ENCODE measurements at places on chromosomes 6 and 20. TPM values are rescaled to one million over a fixed set of nuclear protein-coding genes. Genes with fewer than 3 reads are reported as not detected.

SAMD10 gene
- total RNA-seq: 3.1 TPM

REM1 gene
- total RNA-seq: 5.8 TPM

CFAP206 gene
- not detected for total RNA-seq

WFDC5 gene
- total RNA-seq: not detected

MUC22 gene
- total RNA-seq: not detected

HLA-DRB5 gene
- 0.83 TPM for total RNA-seq

HLA-DQB2 gene
- 1.7 TPM for total RNA-seq

LGSN gene
- not detected for total RNA-seq

KCNQ5 gene
- total RNA-seq: 1.6 TPM

IYD gene
- not detected for total RNA-seq

SCRT2 gene
- not detected for total RNA-seq

CGAS gene
- total RNA-seq: 3.3 TPM

SYNE1 gene
- 196 TPM for total RNA-seq

CLPSL1 gene
- not detected for total RNA-seq

KCNK5 gene
- 9.2 TPM for total RNA-seq

- no peaks in the 10 kb centered on the region for H3K36me3 ChIP-seq
- H3K27ac ChIP-seq: no peak overlapping the region
- H3K4me3 ChIP-seq: no peak overlapping the region
- no peaks in the 10 kb centered on the region for H3K27me3 ChIP-seq
Observed at GRCh38 chr20:9736373-9736772, 102.5 kb downstream of the PAK5 start.

DNA sequence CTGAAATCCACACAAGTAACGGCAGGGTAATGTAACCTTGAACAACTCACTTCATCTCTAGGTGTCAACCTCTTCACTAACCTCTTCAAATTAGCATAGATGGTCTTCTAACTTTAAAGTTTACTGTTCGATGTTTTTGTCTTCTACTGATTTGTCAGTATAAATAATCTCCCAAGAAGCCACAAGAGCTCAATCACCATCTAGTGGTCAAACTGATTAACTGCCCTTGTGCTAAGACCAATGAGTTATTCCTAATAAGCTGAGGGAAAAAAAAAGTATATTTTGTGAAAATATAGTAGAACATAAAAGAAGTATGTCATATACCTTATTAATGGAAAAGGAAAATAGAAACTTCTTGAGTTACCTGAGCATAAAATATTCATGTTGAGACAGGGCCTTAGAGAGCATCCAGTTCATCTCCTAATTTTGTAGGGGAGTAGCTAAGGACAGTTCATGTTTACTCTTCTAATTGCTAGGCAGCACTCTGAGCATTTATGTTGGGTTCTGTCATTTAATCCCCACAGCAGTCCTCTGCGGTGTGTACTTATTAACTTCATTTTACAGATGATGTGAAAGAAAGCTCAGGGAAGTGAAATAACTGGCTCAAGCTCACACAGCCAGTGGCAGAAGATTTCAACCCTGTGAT is 317.1 kb downstream of the ESR1 start:
- no peak for DNase-seq
- H3K27me3 ChIP-seq: no peaks in the 10 kb centered on the region
- H3K36me3 ChIP-seq: peaks cover 69% of the 10 kb centered on the region
- H3K4me3 ChIP-seq: no peak overlapping the region

DNA sequence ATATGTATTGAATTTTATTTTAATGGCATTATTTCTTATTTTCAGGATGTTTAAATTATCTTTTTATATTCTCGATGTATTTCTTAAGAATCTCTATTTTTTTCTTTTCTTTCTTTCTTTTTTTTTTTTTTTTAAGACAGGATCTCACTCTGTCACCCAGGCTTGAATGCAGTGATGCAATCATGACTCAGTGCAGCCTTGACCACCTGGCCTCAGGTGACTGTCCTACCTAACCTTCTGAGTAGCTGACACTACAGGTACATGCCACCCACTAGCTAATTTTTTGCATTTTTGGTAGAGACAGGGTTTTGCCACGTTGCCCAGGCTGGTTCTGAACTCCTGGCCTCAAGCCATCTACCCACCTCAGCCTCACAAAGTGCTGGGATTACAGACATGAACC is 143.8 kb upstream of the LAMA2 start:
- H3K27me3 ChIP-seq: no peaks in the 10 kb centered on the region
- no peaks in the 10 kb centered on the region for H3K36me3 ChIP-seq
- no peaks in the 10 kb centered on the region for H3K4me1 ChIP-seq

DNA sequence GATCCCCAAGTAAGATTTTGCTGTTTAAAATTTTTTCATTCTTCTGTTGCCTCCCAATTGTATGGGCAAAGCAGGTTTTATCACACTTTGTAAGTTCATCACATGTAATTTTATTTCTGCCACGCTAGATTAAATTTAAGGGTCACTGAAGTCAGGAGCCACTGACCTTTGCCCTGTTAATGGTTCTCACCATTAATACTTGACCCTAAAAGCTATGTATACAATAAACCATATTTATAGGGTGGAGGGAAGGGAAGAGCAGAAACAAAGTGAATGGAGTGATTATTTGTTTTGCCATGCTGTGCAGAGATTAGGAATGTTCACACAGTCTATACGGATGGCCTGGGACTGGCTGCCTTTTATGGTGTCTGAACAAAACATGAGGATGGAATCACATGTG is 186.7 kb downstream of the BMP2 start:
- H3K4me3 ChIP-seq: no peak overlapping the region
- no peaks in the 10 kb centered on the region for H3K4me1 ChIP-seq
- H3K27ac ChIP-seq: no peak overlapping the region
- DNase-seq: no peak

DNA sequence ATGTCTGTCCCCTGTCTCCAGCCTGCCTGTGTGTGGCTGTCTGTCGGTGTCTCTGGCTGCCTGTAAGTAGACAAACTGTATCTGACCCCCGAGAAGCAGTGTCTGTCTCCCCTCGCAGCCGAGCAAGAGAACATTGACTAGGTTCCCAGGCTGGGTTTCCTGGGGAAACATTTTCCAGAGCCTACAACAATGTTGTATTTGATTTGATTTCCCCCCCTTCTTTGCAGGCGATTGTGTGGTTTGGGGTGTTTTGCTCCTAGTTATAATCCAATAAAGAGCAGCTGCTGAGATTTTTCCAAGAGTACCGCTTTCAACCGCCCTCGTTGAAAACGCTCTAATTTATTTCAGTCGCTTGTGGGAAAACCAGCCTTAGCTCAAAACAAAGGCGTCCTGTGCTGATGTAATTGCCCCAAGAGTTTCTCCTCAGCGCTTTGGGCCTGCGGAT is 92.6 kb downstream of the CDC5L start:
- H3K4me1 ChIP-seq: peaks cover 8% of the 10 kb centered on the region
- H3K4me3 ChIP-seq: no peak overlapping the region
- H3K27me3 ChIP-seq: no peaks in the 10 kb centered on the region
- no peak overlapping the region for H3K27ac ChIP-seq

GRCh38 chr20:38066969-38067716 is 33.6 kb downstream of the RPRD1B start:
- H3K36me3 ChIP-seq: peaks cover 85% of the 10 kb centered on the region

DNA sequence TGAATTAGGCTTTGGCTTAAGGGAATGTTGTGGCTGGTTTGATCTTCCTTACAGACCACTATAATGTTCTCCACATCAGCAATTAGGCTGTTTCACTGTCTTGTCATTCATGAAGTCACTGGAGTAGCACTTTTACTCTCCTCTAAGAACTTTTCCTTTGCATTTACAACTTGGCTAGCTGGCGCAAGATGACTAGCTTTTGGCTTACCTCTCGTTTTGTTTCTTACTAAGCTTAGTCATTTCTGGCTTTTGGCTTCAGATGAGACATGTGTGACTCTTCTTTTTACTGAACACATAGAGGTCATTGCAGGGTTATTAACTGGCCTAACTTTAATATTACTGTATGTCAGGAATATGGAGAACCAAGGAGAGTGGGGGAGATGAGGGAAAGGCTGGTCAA is 143.2 kb downstream of the PTCHD4 start:
- no peak for DNase-seq
- no peak overlapping the region for H3K4me3 ChIP-seq
- no peaks in the 10 kb centered on the region for H3K36me3 ChIP-seq
- H3K4me1 ChIP-seq: no peaks in the 10 kb centered on the region

- no peak overlapping the region for H3K4me3 ChIP-seq
- H3K27ac ChIP-seq: no peak overlapping the region
- no peaks in the 10 kb centered on the region for H3K36me3 ChIP-seq
- no peak for DNase-seq
- H3K27me3 ChIP-seq: no peaks in the 10 kb centered on the region
Observed at GRCh38 chr20:39861381-39861780, 827.7 kb downstream of the MAFB start.

GRCh38 chr6:158219228-158219627 is 51.1 kb downstream of the GTF2H5 start:
- no peaks in the 10 kb centered on the region for H3K27me3 ChIP-seq

- H3K36me3 ChIP-seq: peaks cover 6% of the 10 kb centered on the region
- H3K27ac ChIP-seq: no peak overlapping the region
- no peak overlapping the region for H3K4me3 ChIP-seq
- no peak for DNase-seq
- H3K4me1 ChIP-seq: no peaks in the 10 kb centered on the region
Observed at GRCh38 chr20:63795178-63795830, 35.8 kb downstream of the ZBTB46 start.

DNA sequence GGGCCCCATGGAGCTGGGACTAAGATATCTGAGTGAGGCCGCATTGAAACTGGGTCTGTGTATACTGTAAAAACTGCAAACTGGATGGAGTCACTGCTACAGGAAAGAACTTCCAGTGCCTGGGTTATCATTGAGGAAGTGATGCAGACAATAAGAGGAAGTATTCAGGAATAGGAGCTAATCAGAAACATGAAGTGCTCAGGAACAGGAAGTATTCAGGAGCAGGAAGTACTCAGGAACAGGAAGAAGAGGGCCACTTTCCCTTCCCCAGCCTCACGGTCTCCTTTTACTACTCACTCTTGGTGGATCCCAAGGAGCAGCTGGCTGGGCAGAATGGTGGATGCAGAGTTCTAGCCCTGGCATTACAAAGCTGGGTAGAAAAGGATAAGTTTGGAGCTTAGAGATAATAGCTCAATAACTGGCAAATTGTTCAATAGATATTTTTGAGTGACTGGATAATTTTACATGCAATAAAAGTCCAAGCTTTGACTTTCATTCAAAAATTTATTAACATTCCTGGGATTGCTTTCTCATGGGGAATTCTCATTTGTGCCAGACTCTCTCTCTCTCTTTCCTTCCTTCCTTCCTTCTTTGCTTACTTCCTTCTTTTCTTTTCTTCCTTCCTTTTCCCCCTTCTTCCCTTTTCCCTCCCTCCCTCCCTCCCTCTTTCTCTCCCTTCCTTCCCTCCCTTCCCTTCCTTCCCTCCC is 82.2 kb upstream of the PAX1 start:
- H3K36me3 ChIP-seq: no peaks in the 10 kb centered on the region
- no peaks in the 10 kb centered on the region for H3K4me1 ChIP-seq
- no peak overlapping the region for H3K27ac ChIP-seq
- peak; percentile 80 for DNase-seq
- no peaks in the 10 kb centered on the region for H3K27me3 ChIP-seq

DNA sequence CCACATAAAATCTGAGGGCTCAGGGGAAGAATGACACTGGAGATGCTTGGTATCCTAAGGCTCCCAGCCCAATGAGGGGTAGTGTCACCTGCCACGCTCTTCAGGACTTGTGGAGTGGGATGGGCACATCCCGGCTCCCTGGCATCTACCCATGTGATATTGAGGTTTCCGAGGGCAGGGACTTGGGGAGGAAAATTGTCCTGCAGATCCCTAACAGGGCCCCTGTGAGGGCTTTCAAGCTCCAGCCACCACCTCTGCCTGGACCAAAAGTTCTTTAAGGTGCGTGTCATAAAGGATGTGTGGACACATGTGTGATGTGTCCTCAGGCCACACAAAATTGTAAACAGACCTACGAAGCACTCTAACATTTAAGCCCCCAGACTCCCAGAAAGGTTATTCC is 2.5 kb downstream of the SCML4 start:
- no peak overlapping the region for H3K27ac ChIP-seq
- no peaks in the 10 kb centered on the region for H3K36me3 ChIP-seq
- peaks cover 12% of the 10 kb centered on the region for H3K4me1 ChIP-seq

GRCh38 chr6:1091900-1092299 is 220.0 kb upstream of the FOXQ1 start:
- H3K4me3 ChIP-seq: no peak overlapping the region
- no peak overlapping the region for H3K27ac ChIP-seq
- H3K4me1 ChIP-seq: peaks cover 18% of the 10 kb centered on the region
- no peaks in the 10 kb centered on the region for H3K36me3 ChIP-seq

GRCh38 chr6:132669690-132670291 is 10.8 kb upstream of the TAAR1 start:
- H3K4me1 ChIP-seq: no peaks in the 10 kb centered on the region
- no peak overlapping the region for H3K4me3 ChIP-seq
- H3K27me3 ChIP-seq: no peaks in the 10 kb centered on the region
- no peak for DNase-seq

DNA sequence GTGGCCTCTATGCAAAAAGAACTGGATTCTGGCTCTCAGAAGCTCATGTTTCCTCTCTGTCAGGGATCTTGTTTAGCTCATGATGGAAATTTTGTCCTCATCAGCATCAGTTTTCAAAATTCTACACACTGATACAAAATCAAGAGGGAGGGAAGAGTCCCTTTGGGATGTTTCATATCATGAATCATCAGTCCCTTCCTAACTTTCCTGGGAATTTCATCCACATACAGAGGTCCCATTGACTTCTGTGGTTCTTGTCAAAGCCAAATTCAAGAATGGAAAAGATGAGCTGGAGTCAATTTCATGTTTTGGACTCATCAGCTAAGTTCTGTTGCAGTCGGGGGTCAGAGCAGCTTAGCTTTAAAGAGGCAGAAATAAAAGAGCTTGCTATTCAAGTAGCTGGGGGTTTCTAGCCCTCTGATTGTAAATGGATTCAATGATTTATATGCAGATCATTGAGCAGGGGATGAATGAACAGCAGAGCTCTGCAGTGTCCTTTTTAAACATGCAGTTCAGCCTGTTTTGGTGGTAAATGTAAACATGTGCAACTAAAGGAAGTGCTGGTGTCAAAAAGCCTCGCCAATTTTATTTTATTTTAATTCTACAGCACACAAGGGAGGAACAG is 21.3 kb upstream of the TMEM14A start:
- H3K36me3 ChIP-seq: no peaks in the 10 kb centered on the region
- no peaks in the 10 kb centered on the region for H3K27me3 ChIP-seq
- no peaks in the 10 kb centered on the region for H3K4me1 ChIP-seq
- H3K27ac ChIP-seq: no peak overlapping the region
- H3K4me3 ChIP-seq: no peak overlapping the region

GRCh38 chr20:63612276-63612931 is 14.5 kb downstream of the GMEB2 start:
- no peak for DNase-seq
- no peaks in the 10 kb centered on the region for H3K4me1 ChIP-seq
- H3K4me3 ChIP-seq: no peak overlapping the region
- H3K27ac ChIP-seq: no peak overlapping the region

DNA sequence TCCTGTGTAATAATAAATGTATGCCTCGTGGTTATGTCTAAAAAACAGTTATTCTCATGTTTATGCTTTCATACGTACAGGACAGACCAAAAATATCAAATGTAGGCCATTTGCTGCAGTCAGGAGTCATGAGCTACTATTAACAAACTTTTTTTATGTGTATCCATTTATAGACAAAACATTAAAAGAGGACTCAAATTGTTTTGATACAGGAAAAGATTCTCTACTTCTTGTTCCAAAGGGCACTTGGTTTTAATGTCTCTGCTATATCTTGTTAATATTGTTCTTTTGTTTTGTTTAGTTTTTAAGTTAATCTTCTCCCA is 155.2 kb downstream of the ZDHHC14 start:
- H3K27ac ChIP-seq: no peak overlapping the region
- H3K36me3 ChIP-seq: no peaks in the 10 kb centered on the region
- peaks cover 25% of the 10 kb centered on the region for H3K4me1 ChIP-seq
- DNase-seq: no peak
